Stimulated activated CD8-positive, alpha-beta memory T cell treated with anti-CD3 and anti-CD28 coated beads, Interleukin-2, amount 100 ng/mL, for 48 hours (primary cell): ENCODE measurements at places on chromosomes 11 and 22.

DNA sequence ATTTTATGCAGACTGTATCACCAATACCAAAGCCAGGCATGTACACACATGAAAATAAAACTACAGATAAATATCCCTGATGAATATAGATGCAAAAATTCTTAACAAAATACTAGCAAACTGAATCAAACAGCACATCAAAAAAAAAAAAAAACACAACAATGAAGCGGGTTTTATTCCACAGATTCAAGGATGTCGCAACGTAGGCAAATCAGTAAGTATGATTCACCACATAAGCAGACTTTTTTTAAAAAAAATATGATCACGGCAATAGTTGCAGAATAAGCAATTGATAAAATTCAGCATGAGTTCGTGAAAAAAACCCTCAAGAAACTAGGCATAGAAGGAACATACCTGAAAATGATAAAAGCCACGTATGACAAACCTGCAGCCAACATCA lies 21.3 kb downstream of the OR51F1 start:
- DNase-seq, result no peak

GRCh38 chr11:59463190-59463641 lies 6.5 kb downstream of the OR4D6 start:
- no peak for DNase-seq

- DNase-seq, result no peak
These were observed 260.0 kb downstream of the SOX6 start for GRCh38 chr11:16096336-16096735.

DNA sequence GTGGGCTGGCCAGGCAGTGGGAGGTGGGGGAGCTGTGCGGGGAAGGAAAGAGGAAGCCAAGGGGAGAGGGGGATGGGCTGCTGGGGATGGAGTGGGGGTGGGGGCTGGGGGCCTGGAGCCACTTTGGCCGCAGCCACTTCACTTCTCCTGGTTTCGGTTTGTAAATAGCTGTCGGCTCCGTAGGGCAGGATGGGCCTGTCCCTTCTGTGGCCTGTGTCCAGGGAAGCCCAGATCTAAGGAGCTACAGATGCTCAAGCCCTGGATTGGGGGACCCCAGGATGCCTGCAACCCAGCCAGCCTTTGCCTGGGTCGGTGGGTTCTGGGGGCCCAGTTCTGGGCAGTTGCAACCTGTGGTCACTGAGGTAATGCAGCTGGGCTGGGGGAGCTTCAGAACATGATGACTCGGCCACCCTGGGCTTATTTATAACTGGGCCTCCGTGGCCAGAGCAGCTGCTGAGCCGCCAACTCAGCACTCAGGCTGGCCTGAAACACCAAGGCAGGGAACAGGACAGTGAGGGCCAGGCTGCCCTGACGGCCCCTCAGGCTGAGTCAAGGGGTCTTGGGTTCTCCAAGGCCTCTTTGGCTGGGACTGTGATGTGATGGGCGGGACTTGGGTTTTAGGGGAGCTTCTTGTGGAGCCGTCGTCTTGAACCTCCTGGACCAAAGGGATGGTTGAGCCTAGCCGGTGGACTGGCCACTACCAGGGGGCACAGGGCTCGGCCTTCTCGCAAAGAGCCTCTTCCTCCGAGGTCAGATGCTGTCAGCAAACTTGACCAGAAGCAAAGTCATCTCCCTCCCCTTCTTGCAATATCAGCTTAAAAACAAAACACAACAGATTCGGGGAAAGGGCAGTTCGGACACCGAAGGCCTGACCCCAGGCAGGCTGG lies 15.0 kb upstream of the SLC39A13 start:
- DNase-seq, result no peak

- peak; percentile 88 for DNase-seq
These were observed at the start of gene PSMD13 for GRCh38 chr11:236774-237767. Gene PSMD13 (plus strand): TSS chr11:236976. CDS start chr11:237050, 74 bp downstream.

DNA sequence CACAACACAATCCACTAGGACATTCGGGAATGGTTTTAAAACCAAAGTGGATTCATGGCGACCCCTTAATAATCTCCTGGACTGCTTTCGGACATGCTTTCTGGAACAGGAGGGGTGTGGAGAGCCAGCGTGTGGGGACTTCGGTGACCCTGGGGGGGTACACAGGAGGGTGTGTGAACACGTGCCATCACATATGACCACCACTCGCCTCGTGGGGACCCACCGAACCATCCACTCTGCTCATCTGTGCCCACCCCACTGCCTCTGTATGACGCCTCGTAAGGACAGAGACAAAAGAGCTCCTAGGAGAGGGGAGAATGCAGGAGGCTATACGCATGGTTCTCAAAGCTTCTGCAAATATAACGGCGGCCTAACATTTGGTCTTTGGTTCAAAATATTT lies 8.9 kb downstream of the LTO1 start:
- no peak for DNase-seq

DNA sequence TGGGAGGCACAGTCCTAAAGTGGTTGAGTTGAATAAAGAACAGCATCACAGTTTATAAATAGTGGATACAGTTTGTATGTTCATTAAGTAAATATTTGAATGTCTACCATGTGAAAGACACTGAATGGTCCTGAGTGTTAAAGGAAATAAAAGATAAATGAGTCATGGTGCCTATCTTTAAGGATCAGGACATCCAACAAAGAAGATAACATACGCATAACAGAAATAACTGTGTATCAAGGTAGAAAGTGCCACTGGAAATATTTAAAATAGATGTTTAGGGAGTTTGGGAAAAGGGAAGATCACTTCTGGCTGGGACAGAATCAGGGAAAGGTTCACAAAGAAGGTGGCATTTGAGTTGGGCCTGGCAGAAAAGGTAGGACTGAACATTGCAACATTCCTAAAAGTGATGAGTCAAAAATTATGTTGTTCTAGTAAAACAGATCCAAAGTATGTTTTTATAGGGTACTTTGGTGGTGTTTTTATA lies 41.5 kb downstream of the CSTPP1 start:
- DNase-seq, result no peak

GRCh38 chr11:64007160-64007628 lies 21.0 kb downstream of the OTUB1 start:
- no peak for DNase-seq

- DNase-seq, result peak; percentile 41
These were observed at the start of gene LRRC32 for GRCh38 chr11:76670485-76671236. Gene LRRC32 (minus strand): TSS chr11:76670747. CDS start chr11:76665954, 4,793 bp downstream.

DNA sequence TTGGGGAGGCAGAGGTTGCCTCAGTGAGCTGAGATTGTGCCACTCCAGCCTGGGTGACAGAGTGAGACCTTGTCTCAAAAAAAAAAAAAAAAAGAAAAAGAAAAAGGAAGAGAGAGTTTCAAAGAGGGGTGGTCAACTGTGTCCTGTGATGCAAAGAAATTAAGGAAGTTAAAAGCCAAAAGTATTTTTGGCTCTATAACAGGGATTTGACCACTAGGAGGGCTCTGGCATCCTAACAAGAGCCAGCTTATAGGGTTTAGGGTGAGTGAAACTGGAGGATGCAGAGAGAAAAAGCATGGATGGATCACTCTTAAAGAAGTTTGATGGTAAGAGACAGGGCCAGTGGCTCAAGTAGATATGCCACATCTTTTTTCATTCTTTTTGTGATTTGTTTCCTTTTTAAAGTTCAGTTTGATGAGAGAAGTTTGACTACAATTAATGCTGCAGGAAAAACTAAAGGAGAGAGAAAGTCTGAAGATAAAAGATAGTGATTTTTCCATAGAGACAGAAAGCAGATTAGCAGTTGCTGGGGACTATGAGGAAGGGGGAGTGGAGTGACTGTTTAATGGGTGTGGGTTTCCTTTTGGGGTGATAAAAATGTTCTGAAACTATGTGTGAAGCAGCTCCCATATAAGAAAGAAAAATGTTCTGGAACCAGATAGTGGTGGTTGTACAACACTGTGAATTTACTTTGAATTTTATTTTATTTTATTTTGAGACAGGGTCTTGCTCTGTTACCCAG lies 11.1 kb upstream of the MICAL2 start:
- no peak for DNase-seq

- peak; percentile 94 for DNase-seq
These were observed 10.1 kb downstream of the PIM3 start for GRCh38 chr22:49970528-49971231.

DNA sequence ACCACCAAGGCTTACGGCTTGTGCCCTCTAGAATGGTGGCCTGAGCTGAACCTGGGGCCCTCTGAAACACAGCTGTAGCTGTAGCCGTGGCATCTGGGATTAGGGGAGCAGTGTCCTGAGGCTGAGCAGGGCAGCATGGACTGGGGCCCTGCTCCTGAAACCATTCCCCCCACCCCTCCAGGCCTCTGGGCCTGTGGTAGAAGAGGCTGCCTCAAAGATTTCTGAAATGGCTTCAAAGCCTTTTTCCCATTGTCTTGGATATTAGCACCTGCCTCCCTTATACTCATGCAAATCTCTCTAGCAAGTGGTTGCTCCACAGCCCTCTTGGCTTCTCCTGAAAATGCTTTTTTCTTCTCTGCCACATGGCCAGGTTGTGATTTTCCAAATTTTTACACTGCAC lies 106.9 kb downstream of the CTNND1 start:
- DNase-seq, result no peak

DNA sequence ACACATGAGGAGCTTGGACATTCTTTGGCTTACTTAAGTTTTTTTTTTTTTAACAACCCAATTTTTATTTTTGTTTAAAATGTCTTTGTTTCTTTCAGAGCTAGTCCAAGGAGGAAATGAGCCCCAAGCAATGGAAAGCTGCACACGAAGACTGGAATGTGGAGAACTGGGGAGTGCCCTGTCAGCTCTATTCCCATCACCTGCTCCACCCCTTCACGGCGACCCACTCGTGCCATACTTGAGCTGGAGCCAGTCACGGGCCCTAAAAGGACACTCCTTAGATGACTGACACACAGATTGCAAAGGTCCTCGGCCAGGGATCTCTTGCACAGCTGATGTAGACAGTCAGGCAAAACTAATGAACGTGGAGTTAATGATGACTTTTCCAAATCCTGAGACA lies 10.6 kb upstream of the SLC25A18 start:
- DNase-seq, result no peak

DNA sequence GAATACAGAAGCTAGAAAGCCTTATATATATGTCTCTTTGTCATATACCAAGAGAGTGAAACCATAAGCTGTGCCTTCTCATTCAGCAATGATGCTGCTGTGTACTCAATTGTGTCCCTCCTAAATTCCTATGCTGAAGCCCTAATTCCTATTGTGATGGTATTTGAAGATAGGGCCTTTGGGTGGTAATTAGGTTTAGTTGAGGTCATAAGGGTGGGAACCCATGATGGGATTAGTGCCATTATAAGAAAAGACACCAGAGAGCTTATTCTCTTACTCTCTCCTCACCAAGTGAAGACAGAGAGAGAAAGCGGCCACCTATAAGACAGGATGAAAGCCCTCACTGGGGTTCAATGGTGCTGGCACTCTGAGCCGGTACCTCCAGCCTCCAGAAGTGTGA lies 1191.3 kb upstream of the TENM4 start:
- no peak for DNase-seq

DNA sequence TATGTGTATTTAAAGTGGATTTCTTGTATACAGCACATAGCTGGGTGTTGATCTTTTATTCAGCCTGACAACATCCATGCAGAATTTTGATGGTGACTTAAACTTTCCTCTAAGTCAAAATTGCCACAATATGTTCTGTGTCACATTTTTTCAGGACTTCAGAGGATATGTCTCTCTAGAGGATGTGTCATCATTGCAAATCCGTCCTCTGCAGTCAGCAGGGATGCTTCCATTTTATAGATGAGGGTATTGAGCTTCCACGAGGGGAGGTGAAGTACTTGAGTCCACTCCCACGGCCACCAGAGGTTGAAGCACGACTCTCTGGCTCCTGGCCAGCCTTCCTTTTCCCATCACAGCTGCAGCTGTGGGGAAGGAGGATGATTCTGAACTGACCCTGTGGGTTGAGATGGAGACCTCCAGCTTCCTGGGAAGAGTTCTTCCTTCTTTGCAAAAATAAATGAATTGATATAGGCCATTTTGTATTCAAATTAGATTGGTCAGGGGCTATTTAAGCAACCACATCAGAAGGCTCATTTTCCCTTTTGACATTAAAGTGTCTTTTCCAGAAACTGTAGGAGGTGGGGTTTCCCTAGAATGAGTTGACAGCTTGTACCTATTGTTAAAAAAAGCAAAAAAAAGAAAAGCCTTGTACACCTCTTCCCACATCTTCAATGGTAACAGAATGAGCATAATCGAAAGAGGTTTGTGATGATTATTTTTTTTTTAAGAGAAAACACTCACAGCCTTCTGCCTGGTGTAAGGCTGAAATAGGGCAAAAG lies 55.2 kb upstream of the MYEOV start:
- DNase-seq, result no peak

- DNase-seq, result no peak
These were observed 16.2 kb downstream of the CBL start for GRCh38 chr11:119222308-119222707.

- DNase-seq, result no peak
These were observed 40.2 kb upstream of the MMP12 start for GRCh38 chr11:102915044-102915375.

GRCh38 chr11:134569195-134569594 lies 157.2 kb upstream of the B3GAT1 start:
- DNase-seq, result no peak

DNA sequence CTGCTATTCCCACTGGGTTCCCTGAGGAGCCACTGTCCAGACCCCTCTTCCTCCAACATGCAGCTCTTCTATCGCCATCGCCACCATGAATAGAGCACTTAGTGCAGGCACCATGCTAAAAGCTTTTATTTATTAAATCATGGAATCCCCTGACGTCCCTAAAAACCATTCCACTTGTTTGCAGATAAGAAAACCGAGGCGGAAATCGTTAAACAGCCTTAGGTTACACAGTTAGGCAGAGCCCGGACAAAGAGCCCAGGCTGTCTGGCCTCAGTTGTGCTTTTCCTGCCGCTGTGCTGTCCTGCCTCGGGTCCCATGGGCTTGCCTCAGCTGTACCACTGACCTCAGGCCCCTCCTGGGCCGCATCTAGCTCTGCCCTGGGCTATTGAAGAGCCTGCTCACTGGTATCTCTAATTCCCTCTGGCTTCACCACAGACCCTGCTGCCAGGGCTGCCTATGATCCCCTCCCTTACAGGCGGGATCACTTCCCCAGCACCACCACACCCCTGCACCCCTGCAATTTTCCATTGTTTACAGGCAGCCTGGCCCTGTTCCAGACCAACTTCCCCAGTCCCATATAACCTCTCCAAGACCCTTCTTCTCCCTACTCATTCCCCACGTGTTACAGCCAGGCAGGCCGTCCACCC lies 13.0 kb upstream of the TUB start:
- DNase-seq, result no peak

DNA sequence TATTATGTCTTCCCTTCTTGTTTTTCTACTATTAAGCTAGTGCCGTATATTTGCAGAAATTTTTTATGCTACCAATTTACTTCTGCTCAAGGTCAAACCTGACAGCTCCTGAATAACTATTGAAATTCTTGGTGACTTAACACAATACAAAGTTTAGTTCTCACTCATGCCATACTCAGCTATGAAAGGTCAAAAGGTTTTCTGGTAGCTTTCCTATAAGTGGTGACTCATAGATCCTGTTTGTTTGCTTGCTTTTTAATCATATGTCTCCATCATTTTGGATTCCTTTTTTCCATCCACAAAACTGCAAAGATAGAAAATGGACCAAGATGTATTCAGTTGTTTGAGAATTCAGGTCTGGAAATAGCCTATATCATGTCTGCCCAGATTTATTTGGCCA lies 855.8 kb upstream of the LRRC4C start:
- no peak for DNase-seq

GRCh38 chr22:24181088-24181995 lies at the start of gene SUSD2:
Gene SUSD2 (plus strand): TSS chr22:24181487. CDS start chr22:24181520, 33 bp downstream.
- no peak for DNase-seq

GRCh38 chr11:61103851-61104423 lies 1.6 kb downstream of the CD5 start:
- no peak for DNase-seq
